ENCODE measurements at places on chromosomes 1 and 21. TPM values are rescaled to one million over a fixed set of nuclear protein-coding genes. Genes with fewer than 3 reads are reported as not detected.

Gene PRR9
- total RNA-seq, result not detected

Gene CRYAA
- total RNA-seq, result not detected

Gene FTCD
- 0.22 TPM for total RNA-seq

Gene TNFRSF25
- 3.3 TPM for total RNA-seq

Gene ETV3L
- not detected for total RNA-seq

Gene NCAM2
- total RNA-seq, result 14.0 TPM

Gene SYCP1
- not detected for total RNA-seq

Gene CNR2
- not detected for total RNA-seq

Gene A3GALT2
- not detected for total RNA-seq

Gene AVPR1B
- total RNA-seq, result not detected

Gene KRTAP15-1
- total RNA-seq, result not detected

Gene CNKSR1
- 0.52 TPM for total RNA-seq

Gene LYPD8
- total RNA-seq, result not detected

Gene SPRR2F
- total RNA-seq, result not detected

Gene C1orf87
- total RNA-seq, result not detected

Gene SELP
- total RNA-seq, result not detected

Gene UMODL1
- total RNA-seq, result not detected

Gene ADGRL4
- total RNA-seq, result 0.09 TPM

Gene RNU1-1
- under 0.01 TPM for total RNA-seq

Gene TBX19
- 0.47 TPM for total RNA-seq

Data from NCI-H460 (cell line).